ENCODE measurements at places on chromosomes 7 and 10. TPM values are rescaled to one million over a fixed set of nuclear protein-coding genes. Genes with fewer than 3 reads are reported as not detected.

DNA sequence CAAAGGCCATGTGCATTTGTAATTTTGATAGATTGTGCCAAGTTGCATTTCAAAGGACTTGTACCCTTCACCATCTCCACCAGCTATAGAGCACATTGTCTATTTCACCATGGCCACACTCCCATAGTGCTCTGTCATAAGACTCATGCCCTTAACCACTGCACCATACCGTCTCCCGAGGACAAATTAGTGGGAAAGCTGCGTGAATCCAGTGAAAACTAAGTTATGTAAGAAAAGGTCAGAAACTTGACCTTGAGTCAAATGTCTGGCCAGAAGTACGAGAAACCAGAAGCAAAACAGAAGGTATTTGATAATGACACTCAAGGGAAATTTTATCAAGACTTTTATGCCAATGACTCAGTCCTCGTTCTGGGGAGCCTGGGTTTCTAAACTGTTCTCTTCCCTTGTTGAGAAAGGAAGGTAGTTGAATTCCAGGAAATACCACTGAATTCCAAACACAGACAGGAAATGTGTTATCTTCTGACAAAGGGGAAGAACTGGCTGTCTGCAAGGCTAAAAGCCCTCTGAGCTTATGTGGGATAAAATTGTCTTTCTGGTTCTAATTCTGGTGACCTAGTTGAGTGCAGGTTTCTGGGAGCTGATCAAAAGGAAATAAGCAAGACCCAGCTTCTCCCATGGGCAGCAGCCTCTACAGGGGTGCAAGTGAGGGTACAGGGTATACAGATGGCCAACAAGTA, 49.7 kb downstream of the CDK1 start:
- no peaks in the 10 kb centered on the region for H3K27me3 ChIP-seq
- no peaks in the 10 kb centered on the region for H3K4me1 ChIP-seq
- no peak for DNase-seq
- no peak overlapping the region for H3K4me3 ChIP-seq
- H3K36me3 ChIP-seq, result no peaks in the 10 kb centered on the region
- no peak overlapping the region for H3K27ac ChIP-seq

DNA sequence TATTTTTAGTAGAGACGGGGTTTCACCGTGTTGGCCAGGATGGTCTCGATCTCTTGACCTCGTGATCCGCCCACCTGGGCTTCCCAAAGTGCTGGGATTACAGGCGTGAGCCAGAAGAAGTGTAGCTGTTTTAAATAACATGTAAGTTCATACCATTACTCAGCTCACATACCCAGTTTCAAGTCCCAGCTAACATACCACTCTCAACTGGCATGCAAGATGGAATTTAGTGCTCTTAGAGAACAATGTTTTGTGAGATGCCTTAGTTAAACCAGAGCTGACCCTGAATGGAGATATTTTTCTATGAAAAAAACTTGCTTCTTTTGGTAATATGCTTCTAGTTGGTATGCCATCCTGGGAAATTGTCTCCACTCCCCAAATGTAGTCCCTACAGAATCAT, 37.3 kb downstream of the HBP1 start:
- no peak for DNase-seq
- H3K4me1 ChIP-seq, result no peaks in the 10 kb centered on the region
- H3K27ac ChIP-seq, result no peak overlapping the region
- no peaks in the 10 kb centered on the region for H3K27me3 ChIP-seq

DNA sequence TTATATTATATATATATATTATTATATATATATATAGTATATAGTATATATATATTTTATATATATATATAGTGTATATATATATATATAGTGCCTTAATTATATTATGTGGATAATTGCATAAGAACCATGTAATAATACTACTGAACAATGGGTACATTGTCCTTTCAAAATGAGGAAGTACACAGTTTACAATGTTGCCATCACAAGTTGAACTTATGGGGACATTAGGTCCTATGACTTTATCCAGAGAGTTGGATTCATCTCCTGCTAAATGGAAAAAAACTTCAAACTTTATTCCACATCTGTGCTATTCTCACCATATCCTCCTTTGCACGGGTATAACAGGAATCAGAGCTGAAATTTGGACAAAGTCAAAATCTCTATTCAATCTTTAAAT, 105.0 kb upstream of the AGR3 start:
- H3K4me1 ChIP-seq, result peaks cover 9% of the 10 kb centered on the region
- no peak overlapping the region for H3K4me3 ChIP-seq
- DNase-seq, result no peak
- H3K36me3 ChIP-seq, result no peaks in the 10 kb centered on the region
- H3K27ac ChIP-seq, result no peak overlapping the region

DNA sequence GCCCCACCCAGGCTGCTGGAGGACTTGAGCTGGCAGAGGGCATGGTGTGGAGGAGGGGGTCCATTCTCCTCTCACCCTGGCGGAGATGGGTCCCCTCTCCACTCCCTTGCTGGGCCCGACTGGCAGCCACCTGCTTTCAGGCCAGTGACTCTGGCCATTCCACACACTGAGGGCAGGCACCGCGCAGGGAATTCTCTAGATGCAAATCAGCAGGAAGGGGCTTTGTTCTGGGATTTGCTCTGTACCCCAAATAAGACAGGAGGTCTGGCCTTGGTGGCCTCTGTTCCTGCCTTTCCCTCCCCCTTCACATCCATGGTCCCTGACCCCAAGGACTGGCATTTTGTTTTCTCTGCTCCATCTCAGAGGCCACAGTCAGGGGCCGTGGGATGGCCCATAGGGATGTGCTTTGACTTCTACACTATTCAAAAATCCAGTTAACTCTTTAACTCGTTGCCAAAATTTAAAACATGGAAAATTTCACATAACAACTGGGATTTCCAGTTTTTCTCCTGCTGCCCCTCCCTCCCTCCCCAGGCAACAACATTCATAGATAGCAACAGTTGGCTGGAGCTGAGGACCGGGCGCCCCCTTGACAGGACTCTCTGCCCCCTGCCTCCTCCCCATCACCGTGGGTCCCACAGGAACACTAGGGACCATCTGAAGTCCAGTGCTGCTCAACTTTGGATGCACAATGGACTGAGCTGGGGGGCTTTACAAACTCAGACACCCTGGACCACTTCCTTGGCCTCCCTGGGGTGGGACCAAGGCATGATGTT, 33.9 kb downstream of the PPIF start:
- peaks cover 36% of the 10 kb centered on the region for H3K4me1 ChIP-seq
- DNase-seq, result peak; percentile 5
- no peak overlapping the region for H3K4me3 ChIP-seq

- no peak overlapping the region for H3K27ac ChIP-seq
- H3K36me3 ChIP-seq, result no peaks in the 10 kb centered on the region
- H3K27me3 ChIP-seq, result no peaks in the 10 kb centered on the region
- H3K4me1 ChIP-seq, result no peaks in the 10 kb centered on the region
- H3K4me3 ChIP-seq, result no peak overlapping the region
These were observed 830.2 kb upstream of the SORCS1 start for GRCh38 chr10:107994621-107995270.

Gene PPP1R3A
- total RNA-seq, result not detected

DNA sequence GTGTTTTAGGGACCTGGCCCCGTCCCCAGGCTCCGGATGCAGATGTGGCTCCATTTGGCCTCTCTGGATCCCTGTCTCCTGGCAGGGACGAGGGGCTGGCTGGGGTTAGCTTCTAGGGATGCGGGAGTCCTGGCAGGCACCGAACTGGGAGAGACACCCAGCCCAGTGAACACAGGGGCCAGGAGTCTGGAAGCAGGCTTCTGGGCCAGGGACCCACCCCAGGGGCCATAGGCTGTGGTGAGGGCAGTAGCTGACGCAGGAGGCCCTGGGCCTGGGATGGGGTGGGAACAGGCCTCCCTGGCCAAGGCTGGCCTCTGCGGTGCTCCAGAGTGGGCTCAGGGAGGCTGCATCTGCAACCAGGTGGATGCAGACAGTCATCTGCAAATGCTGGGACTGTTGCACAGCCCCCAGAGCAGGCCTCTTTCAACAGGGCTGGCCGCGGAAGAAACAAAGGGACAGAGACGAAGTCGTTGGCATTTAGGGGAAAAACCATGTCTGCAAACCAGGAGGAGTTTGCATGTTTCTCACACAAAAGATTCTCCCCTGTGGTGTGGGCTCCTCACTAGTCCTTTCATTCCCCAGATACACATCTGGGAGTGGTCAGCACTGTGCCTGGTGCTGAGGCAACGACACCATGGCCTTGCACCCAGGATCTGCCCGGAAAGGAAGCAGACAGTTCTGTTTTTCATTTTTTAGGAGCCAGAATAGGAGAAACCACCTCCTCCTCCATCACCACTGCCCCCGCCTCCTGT, 36.4 kb upstream of the ZNF488 start:
- no peak overlapping the region for H3K27ac ChIP-seq
- no peak overlapping the region for H3K4me3 ChIP-seq
- H3K27me3 ChIP-seq, result no peaks in the 10 kb centered on the region
- H3K36me3 ChIP-seq, result no peaks in the 10 kb centered on the region
- no peaks in the 10 kb centered on the region for H3K4me1 ChIP-seq

GRCh38 chr7:20513341-20513740, 102.1 kb upstream of the ABCB5 start:
- no peaks in the 10 kb centered on the region for H3K27me3 ChIP-seq
- DNase-seq, result no peak
- no peaks in the 10 kb centered on the region for H3K4me1 ChIP-seq
- H3K27ac ChIP-seq, result no peak overlapping the region
- no peak overlapping the region for H3K4me3 ChIP-seq

Gene HBP1
- 87.1 TPM for total RNA-seq
